Renal cortex interstitium (tissue), 15 donors: ENCODE measurements at places on chromosomes 4 and X. TPM values are rescaled to one million over a fixed set of nuclear protein-coding genes. Genes with fewer than 3 reads are reported as not detected.

PLCXD1 gene
- polyA plus RNA-seq: 41.0 TPM

CT45A10 gene
- polyA plus RNA-seq: not detected

DNA sequence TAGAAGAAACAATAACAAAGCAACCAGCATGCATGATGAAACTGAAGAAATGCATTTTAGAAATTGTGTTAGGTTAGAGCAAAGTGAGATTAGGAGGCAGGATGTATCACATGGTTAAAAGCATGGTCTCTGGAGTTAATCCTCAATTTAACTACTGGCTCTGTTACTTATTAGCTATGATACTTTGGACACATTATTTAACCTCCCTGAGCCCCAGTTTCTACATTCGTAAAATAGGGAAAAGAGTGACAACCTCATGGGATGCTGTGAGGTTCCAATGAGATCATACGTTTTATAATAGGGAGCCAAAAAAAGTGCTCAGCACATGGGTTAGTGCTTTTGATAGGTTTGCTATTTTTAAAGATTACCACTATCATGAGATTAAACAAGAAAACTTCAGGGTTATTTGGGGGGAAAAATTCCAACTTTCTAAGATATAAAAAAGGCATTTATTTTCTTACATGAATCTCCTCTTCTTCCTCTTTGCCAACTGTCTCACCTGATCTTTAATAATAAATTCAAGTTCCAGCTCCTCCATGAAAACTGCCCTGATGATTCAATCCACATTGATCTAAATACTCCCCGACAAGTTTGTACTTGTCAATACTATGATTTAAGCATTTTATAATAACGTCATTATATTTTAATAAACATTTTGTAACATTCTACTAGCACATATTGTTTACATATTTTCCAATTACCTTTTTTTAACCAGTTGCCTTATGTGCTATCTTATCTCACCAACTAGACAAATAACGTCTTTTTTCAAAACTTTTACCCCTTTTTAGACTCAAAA is 4.6 kb downstream of the SEC31A start:
- no peak for DNase-seq

CORIN gene
- polyA plus RNA-seq: 4.4 TPM

DNA sequence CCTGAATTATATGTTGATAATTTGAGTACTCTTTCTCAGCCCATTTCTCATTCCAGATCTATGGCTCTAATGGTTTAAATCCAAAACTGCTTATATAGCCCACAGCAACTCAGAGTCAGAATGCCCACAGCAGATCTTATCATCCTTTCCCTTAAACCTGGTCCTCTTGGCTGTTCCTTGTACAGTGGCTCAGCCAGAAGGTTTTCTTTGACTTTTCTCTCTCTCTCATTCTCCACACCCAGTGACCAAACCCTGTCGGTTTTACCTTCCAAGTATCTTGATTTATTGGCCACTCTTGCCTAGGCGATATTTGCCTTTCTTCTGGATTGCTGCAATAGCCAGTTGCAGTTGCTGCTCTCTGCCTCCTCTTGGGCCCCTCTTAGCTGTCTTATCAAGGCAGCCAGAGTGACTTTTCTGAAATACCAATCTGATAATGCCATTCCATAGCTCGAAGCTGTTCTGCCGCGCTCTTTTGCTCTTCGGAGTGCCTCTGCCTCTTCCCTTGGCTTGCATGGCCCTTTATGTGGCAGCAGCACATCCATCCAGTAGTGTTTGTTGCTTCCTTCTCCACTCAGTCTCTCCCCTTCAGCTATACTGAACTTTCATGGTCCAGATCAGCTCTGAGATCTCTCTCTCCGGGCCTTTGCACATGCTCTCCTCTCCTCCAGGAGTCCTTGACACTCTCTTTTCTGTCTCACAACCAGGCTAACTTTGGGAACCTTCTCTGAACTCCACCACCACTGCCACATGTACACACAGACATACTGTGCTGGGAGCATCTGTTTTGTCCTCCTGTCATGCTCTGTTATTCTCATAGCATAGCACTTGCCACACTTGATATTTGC is 11.8 kb downstream of the GAB1 start:
- no peak for DNase-seq

GRCh38 chr4:109729117-109729717 is 653 bp downstream of the PLA2G12A start:
- DNase-seq: no peak

DNA sequence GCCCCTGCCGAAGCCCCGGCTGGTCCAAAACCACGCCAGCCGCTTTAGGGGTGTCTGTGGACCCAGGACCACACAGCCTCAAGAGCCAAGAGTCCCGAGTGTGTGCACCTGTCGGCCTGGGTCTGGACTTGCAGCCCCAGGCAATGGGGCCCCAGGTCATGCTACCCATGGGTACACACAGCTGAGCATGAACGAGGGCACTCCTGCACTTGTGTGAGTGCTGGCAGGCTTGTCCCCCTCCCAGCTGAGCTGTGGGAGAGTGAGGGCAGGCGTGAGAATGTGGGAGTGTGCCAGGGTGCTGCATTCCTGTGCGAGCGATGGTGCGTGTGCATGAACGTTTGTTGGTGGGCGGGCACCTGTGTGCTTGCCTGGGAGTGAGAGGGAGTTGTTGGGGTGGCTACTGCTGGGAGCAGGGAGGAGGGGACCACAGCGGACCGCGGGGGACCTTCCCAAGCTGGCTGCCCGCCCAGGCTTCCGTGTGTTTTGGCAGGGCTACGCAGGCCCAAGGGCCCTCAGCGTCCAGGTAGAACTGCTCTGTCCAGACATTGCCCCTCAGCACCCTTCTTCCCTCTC is 30.8 kb downstream of the BLOC1S4 start:
- DNase-seq: peak; percentile 78
